ENCODE measurements at places on chromosomes 7 and 10. TPM values are rescaled to one million over a fixed set of nuclear protein-coding genes. Genes with fewer than 3 reads are reported as not detected.

AGAP9 gene
- total RNA-seq: 8.1 TPM

PNLIPRP3 gene
- not detected for total RNA-seq

OR2A12 gene
- not detected for total RNA-seq

HOGA1 gene
- total RNA-seq: 0.49 TPM

OPN4 gene
- not detected for total RNA-seq

PNLIPRP1 gene
- 2.5 TPM for total RNA-seq

NPTX2 gene
- 0.89 TPM for total RNA-seq

NKX1-2 gene
- total RNA-seq: not detected

- H3K27me3 ChIP-seq: no peaks in the 10 kb centered on the region
- no peak overlapping the region for H3K27ac ChIP-seq
- H3K36me3 ChIP-seq: no peaks in the 10 kb centered on the region
- no peaks in the 10 kb centered on the region for H3K4me1 ChIP-seq
Observed at GRCh38 chr10:49645417-49645816, 31.6 kb downstream of the CHAT start.

DNA sequence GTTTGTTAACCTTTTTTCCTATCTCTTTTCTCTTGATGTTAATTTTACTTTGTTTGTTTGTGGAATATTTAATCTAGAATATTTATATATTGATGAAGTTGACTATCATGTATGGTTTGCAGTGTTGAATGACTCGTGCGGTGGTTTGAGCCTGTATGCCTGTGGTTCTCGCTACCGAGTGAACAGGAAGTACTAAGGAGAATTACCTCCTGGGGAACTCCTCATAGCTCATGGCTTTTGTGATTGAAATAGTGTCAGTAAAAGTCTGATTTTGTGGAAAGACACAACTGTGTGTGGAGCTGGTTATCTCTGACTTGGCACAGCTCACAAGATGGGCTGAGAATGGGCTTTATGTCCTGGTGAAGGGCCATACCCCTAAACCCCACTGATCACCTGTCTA, 498.6 kb downstream of the GLRX3 start:
- no peak overlapping the region for H3K27ac ChIP-seq
- H3K4me1 ChIP-seq: no peaks in the 10 kb centered on the region
- no peaks in the 10 kb centered on the region for H3K36me3 ChIP-seq
- no peak for DNase-seq

GRCh38 chr10:71230656-71231025, 18.3 kb downstream of the UNC5B start:
- peaks cover 4% of the 10 kb centered on the region for H3K4me1 ChIP-seq
- H3K4me3 ChIP-seq: no peak overlapping the region
- no peak overlapping the region for H3K27ac ChIP-seq
- no peak for DNase-seq

DNA sequence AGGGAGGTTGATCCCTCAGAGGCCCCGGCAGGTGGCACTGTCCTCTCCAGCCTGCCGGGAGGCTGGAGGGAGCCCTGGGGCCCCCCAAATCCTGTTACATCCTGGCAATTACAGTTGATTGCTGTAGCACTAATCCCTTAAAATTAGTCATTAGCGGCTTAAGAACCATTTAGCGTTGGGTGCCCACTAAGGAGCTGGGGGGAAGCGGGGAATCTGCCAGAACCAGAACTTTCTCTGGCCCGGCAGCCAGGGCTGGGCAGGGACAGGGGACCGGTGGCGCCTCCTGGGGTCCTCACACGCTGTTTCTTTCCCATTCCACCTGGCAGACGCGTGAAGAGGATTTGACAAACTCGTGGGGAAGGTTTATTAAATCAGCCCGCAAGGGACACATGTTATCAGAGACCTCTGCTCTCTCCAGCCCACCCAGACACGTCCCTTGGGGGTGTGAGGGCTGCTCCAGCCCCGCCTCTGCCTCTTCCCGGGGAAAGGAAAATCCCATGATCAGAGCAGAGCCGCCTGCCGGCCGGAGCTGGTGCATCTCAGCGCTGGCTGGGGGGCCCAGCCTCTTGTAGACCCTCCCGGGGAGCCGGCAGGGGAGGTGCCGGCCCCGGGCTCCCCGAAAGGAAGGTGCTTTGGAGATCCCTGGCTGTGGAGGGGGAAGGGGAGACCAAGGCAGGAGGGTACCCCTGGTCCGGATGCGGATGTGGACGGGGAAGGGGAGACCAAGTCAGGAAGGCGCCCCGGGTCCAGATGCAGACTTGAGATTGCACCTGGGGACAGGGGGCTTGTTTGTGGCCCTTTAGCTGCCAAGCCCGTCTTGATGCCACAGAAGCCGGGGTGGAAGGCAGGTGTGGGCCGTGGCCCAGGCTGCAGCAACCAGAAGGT, 142.7 kb downstream of the ELFN1 start:
- no peak overlapping the region for H3K4me3 ChIP-seq
- no peak for DNase-seq

DNA sequence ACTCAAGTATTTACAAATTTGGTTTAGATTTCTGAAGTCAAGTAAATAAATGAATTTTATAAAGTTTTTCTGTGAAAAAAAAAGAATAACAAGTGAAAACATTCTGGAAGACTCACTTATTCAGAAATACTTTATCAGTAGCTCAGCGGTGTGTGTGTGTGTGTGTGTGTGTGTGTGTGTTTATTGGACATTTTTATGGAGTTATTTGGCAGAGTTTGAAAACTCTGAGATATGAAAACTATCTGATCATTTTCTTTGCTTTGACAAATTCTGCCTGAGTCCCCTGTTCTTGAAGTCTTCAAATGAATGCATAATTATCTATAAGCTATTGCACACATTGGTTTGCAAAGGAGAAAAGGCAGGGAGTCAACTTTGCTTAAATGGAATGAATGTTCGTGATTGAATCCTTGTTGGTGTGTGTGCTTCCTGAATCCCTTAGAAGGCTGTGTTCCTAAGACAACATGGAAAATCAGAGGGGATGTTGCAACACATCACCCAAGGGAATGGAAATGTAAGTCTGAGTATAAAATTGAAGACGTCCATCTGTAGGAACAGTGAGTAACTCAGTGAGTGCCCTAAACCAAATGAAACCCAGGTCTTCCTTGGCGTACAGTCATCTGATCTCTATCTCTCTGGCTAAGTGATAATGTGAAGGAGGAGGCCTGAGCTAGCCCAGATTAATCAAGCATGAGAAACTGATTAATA, 160.9 kb downstream of the REEP3 start:
- H3K36me3 ChIP-seq: no peaks in the 10 kb centered on the region
- no peak for DNase-seq
- no peaks in the 10 kb centered on the region for H3K27me3 ChIP-seq
- H3K4me1 ChIP-seq: no peaks in the 10 kb centered on the region
- H3K4me3 ChIP-seq: no peak overlapping the region

DNA sequence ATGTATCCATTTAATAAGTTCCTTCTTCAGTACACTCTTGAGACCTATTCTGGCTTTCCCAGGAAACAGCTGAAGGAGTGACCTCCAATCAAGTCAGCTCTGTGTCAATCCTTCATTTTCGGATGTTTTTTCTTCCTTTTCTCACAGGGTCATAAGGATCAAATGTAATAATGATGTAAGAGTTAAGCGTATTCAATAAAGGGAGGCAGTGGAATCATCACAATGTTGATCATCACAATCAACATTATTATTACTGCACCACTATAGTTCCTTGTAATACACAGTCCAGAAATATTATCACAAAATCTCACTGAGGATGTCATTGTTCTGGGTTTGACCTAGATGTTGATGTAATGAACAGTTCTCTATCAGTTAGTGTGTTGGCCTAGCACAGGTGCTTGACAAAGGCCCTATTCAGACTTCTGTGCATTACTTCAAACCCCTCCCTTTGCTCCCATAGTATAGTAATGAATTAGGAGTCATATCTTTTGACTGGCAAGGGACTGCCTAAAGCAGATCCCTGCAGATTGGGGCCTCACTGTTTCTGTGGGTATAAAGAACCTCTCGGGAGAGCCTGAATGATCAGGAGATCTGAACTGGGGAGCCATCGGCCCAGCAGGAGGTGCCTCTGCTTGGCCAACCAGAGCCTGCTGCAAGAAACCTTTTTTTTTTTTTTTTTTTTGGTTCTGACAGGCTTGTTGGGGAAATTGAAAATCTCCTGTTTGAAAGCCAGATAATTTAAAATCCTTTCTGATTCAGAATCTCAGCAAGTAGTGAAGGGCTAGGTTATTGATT, 100.6 kb downstream of the KAT6B start:
- no peak for DNase-seq
- H3K27me3 ChIP-seq: no peaks in the 10 kb centered on the region
- no peaks in the 10 kb centered on the region for H3K36me3 ChIP-seq
- H3K4me3 ChIP-seq: no peak overlapping the region
- H3K27ac ChIP-seq: no peak overlapping the region

- H3K27ac ChIP-seq: no peak overlapping the region
- H3K36me3 ChIP-seq: no peaks in the 10 kb centered on the region
- no peak overlapping the region for H3K4me3 ChIP-seq
- no peaks in the 10 kb centered on the region for H3K4me1 ChIP-seq
- DNase-seq: no peak
Observed at GRCh38 chr10:90403211-90404000, 454.4 kb downstream of the HTR7 start.

DNA sequence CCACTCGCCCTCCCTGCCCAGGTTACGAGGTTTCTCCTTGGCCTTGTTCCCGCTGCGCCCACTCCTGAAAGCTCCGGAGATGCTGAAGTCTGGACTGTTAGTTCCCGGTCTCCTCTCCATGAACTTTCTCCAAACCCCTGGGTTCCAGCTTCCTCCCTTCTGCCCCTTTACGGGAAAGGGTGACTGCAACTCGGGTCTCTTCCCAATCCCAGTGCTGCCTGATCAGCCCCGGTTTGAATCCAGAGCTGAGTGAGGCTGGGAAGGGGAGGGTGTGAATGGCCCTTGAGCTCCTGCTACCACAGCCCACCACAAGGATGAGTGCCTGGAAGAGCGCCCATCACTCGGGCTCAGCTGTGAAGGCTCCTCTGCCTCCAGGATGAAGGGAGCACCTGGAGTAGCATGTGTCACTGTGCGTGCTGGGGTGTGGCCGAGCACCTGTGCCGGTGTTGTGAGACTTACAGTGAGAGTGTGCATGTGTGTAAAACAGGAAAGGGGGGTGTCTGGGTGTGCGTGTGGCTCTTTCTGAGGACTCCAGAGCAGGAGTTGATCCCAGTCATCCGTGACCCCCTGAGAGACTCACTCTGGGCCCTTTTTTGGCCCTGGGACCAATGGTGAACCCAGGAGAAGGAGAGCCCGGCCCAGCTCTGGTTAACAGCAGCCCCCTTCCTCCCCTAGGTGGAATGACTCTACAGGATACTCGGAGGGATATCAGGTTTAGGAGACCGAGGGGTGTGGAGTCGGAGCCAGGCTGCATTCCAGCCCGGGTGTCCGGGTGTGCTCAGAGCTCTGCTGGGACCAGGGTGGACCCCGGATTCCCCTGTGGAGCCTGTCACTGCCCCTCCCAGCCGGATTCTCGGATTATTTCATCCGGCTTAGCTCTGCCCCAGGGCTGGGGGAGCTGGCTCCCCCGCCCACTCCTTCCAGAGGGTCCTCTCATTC, 1.1 kb upstream of the ZNF467 start:
- no peak for DNase-seq
- no peak overlapping the region for H3K4me3 ChIP-seq
- no peaks in the 10 kb centered on the region for H3K36me3 ChIP-seq
- no peak overlapping the region for H3K27ac ChIP-seq
- no peaks in the 10 kb centered on the region for H3K27me3 ChIP-seq

- DNase-seq: no peak
- no peaks in the 10 kb centered on the region for H3K27me3 ChIP-seq
- H3K4me1 ChIP-seq: no peaks in the 10 kb centered on the region
- H3K4me3 ChIP-seq: no peak overlapping the region
Observed at GRCh38 chr10:11257440-11258090, 239.9 kb downstream of the CELF2 start.

- H3K36me3 ChIP-seq: no peaks in the 10 kb centered on the region
- H3K27me3 ChIP-seq: no peaks in the 10 kb centered on the region
- H3K4me3 ChIP-seq: no peak overlapping the region
- no peak overlapping the region for H3K27ac ChIP-seq
Observed at GRCh38 chr10:4344492-4344994, 481.5 kb upstream of the AKR1E2 start.

DNA sequence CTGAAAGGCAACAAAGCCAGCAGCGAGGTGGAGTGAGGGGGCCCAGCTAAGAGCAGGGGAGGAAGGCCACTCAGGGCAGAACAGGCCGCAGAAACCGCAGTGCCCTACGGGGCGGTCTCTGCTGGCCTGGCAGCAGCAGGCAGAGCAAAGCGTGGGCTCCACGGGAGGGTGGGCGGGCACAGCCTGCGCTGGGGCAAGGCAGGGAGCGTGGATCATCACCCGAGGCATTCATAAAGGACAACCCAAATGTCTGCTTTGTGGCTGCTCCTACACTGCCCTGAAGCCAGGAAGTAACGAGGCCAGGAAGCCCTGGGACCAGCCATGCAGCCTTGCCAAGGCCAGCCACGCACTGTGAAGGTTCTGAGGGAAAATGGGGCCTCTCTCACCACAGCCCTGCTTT, 127.5 kb downstream of the MAD1L1 start:
- H3K27me3 ChIP-seq: no peaks in the 10 kb centered on the region
- no peak for DNase-seq
- no peak overlapping the region for H3K27ac ChIP-seq
- H3K4me3 ChIP-seq: no peak overlapping the region

GRCh38 chr10:13810568-13810967, 223.8 kb downstream of the PRPF18 start:
- H3K27ac ChIP-seq: no peak overlapping the region
- no peak for DNase-seq
- H3K4me3 ChIP-seq: no peak overlapping the region
- H3K27me3 ChIP-seq: no peaks in the 10 kb centered on the region
- H3K4me1 ChIP-seq: no peaks in the 10 kb centered on the region

GRCh38 chr10:71888248-71888622, 37.2 kb upstream of the PSAP start:
- H3K4me1 ChIP-seq: no peaks in the 10 kb centered on the region
- H3K27ac ChIP-seq: peak overlapping the region; percentile 59
- H3K27me3 ChIP-seq: no peaks in the 10 kb centered on the region
- H3K36me3 ChIP-seq: no peaks in the 10 kb centered on the region

GRCh38 chr10:70162892-70163201, 7.5 kb downstream of the SAR1A start:
- peaks cover 3% of the 10 kb centered on the region for H3K4me1 ChIP-seq
- H3K4me3 ChIP-seq: no peak overlapping the region
- DNase-seq: no peak
- H3K27me3 ChIP-seq: no peaks in the 10 kb centered on the region
- H3K36me3 ChIP-seq: peaks cover 14% of the 10 kb centered on the region

DNA sequence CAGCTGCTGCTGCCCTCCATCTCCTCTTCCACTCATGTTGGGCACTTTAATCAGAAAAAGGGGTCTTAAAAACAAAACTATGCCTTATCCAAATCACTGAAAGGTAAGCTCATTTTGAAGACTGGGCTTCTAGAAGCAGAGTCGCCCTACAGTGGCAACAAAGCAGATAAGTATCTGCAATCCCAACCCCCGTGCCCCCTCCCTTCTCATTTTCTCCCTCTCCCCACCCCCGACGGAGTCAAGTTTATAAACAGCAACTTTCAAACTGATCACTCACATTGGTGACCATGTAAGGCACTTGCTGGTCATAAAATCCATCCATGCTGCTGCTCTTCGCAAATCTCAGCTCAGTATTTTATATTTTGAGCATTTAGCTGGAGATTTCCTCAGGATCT, 738 bp downstream of the ETV1 start:
- peak; percentile 19 for DNase-seq
- H3K4me1 ChIP-seq: no peaks in the 10 kb centered on the region
- H3K36me3 ChIP-seq: no peaks in the 10 kb centered on the region
- peak overlapping the region; percentile 65 for H3K4me3 ChIP-seq

Data from colonic mucosa (tissue), 4 donors.